ENCODE measurements at places on chromosomes 2 and 18.

DNA sequence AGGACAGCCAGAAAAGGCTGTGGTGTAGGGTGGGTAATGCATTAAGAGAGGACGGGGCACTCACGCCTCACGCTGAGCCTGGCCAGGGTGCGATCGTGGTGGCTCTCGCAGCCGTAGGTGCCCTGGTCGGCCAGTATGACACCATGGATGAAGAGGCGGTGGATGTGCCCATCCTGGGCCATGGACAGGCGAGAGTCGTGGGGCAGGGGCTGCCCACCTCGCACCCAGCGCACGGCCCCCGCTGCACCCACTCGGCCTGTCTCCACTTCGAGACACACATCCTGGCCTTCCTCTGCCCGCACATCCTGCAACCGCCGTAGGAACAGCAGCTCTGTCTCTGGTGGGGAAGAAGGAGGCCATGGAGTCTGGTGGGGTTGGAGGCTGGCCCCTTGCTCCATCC lies 12.1 kb downstream of the TMEM198 start:
- no peak for DNase-seq

DNA sequence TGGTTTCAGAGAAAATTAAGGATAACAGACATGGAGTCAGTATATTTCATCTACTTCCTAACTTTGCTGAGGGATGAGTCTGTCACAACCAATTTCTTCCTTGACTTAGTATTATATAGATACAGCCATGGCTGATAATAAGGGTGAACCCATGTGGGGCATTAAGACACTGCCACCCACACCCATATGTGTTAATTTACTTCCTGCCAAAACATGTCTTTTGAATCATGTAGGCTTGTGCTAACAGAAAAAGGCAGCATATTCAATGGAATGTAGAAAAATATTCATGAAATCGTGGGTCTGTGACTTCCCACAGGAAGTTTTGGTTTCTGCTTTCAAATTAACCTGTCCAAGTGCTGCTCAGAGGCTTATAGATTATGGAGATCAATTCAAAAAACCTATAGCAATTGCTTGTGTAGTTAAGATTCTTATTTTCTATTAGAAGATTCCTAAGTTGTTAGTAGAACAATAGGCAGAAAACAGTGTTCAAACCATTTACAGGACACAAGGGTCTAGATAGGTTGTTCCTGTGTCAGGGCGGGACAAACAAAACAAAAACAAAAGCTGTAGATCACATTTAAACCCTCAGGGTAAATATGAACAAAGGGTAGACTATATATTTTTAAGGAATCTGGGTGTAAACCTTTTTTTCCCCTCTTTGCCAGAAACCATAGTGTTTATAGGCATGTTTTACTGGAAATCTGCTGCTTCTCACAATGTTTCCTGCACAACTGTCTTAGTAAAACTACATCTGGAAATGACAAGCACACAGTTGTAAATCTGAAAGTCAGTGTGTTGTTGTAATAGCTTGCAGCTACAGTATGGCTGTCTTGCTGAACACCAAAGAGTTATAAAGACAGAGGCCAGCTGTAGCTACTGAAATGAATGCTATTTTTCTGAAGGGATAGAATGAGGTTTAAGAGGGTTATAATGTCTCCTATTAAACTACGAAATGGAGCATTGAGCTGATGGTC lies 691.2 kb downstream of the EPHA4 start:
- DNase-seq: no peak

GRCh38 chr2:130837175-130837810 lies 579 bp downstream of the ARHGEF4 start:
- DNase-seq: no peak

- DNase-seq: no peak
Observed at GRCh38 chr18:46062781-46063180, 9.3 kb downstream of the PSTPIP2 start.

GRCh38 chr18:49678440-49678839 lies 116.6 kb downstream of the LIPG start:
- no peak for DNase-seq

GRCh38 chr2:159616286-159616701 lies at the start of gene BAZ2B:
Gene BAZ2B (minus strand): TSS chr2:159616548. CDS start chr2:159478719, 137,829 bp downstream.
- DNase-seq: peak; percentile 52

- peak; percentile 35 for DNase-seq
Observed at GRCh38 chr18:55732227-55733106, 144.5 kb upstream of the TCF4 start.

- no peak for DNase-seq
Observed at GRCh38 chr2:31192396-31192795, 24.9 kb downstream of the CAPN14 start.

- no peak for DNase-seq
Observed at GRCh38 chr18:31697351-31698298, 13.2 kb upstream of the B4GALT6 start.

DNA sequence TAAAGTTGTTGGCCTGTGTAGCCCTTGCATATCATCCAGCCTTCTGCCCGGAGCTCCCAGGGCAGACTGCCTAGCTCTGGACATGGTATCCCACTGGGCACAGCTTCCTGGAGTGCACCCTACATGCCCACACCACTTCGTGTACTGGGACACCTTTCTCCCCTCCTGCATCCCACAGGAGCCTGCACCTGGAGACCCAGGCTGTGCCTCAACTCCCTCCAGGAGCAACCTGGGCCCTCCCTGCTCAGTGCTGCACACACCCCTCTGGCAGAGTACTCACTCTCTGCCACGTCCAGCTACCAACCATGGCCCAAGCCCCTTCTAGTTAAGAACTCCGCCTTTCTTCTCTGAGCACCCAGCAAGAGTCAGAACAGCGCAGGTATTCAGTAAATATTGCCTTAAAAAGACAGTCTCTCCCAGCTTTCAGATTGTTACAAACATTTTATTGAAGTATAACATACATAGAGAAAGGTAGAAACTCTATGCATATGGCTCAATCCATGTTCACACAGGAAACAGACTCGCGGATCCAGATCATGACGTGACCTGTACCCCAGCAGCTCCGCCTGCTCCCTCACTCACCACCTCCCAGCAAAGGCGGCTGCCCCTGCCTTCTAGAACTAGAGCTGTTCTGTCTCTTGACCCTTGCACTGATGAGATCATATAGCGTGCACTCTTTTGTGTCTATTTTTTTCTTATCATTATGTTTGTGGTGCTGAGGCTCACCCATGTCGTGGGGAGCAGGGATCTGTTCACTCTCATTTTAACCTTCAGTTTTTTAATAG lies 98.4 kb upstream of the MYCN start:
- DNase-seq: no peak

DNA sequence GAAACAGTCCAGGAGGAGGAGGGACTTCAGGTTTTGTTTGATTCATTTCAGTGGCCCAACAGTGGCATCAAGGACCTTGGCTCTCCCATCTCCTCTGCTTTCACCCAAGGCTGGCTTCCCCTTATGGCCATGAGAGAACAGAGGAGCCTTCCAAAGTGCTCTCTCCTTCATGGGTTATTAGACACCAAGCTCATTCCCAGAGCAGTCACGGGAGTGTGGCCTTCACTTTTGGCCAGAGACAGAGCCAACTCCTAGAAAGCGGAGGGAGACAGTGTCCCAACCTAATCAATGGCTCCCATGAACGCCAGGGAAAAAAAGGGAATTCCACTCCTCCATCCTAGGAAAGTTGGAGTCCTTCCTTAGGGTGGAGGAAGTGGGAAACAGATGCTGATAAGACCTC lies 871 bp upstream of the DUSP28 start:
- DNase-seq: no peak

DNA sequence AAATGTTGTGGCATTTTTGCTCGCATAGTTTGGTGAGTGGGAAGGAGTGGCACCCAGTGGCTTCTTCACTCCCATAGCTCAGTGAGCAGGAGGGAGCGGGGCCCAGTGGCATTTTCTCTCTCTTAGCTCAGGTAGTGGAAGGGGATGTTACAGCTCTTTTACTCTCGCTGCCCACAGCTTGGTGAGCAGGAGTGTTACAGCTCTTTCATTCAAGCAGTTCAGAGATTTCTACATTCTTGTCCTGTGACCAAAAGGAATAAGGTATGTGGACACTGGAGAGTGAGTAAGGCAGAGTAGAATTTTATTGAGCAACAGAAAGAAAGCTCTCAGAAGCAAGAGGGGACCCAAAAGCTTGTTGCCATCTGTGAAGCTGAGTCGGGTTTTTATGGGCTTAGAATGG lies 192.4 kb downstream of the SPAG16 start:
- no peak for DNase-seq

DNA sequence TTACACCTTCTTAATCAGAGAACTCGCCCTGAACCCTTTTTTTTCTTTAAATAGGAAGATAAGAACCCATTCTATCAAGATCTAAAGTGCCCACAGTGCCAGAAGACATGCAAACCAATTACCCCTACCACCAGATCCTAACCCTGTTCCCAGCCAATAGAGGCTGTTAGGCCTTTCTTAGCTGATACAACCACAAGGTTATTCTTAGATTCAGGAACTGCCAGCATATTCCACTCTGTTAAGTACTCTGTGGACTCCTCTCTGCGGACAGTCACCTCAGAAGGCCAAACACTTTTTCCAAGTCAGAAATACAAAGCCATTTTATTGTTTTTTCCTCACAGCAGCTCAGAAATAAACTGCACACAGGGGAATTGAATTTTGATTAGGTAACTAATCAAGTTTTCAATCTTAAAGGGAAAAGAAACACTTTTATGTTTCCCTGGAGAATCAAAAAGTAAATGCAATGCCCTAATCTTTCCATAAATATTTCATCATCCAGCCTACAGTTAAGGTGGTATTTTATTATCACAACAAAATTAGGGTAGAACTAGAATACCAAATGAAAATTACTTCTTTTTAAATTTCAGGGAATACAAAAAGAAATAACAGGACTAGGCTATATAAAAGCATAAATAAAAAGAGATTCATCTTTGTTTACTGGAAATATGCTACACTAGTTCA lies 111.4 kb downstream of the NBAS start:
- no peak for DNase-seq

DNA sequence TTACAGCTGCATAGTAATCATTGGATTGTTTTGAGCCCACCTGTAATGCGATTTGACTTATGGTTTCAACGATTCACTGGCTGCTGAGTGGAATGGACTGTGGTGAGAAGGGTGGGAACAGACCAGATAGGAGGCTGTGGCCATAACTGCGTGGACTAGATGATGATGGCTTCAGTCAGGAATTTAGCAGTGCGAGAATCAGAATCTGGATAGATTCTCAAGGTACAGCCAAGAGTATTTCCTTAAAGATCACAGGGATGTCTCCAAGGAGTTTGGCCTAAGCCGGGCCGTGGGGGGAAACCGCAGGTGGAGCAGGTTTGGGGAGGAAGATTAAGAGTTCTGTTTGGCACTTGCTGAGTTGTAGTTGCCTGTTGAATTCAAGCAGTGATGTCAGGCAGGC lies 44.0 kb upstream of the CHMP1B start:
- no peak for DNase-seq

- DNase-seq: peak; percentile 60
Observed at GRCh38 chr2:150526827-150527226, 39.4 kb upstream of the RND3 start.

GRCh38 chr18:38644875-38645641 lies 1079.5 kb upstream of the CELF4 start:
- no peak for DNase-seq

- DNase-seq: no peak
Observed at GRCh38 chr2:159851941-159852340, 53.9 kb upstream of the CD302 start.

DNA sequence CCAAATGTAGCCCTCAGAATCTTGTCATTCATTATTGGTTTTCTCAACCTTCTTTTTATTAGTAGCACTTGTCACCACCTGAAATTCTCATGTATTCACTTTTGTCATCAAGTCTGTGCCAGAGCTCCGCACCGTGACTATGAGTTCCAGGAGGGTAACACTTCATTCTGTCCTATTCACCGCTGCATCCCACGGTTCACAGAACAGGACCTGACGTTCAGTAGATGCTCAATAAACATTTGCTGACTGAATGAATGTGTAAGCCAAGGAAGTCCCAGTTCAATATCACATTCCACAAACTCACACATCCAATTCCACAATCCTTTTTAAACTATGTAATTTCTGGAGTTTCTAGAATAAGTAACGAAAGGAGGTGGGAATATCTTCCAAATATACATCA lies 65.5 kb downstream of the MOGAT1 start:
- DNase-seq: no peak

DNA sequence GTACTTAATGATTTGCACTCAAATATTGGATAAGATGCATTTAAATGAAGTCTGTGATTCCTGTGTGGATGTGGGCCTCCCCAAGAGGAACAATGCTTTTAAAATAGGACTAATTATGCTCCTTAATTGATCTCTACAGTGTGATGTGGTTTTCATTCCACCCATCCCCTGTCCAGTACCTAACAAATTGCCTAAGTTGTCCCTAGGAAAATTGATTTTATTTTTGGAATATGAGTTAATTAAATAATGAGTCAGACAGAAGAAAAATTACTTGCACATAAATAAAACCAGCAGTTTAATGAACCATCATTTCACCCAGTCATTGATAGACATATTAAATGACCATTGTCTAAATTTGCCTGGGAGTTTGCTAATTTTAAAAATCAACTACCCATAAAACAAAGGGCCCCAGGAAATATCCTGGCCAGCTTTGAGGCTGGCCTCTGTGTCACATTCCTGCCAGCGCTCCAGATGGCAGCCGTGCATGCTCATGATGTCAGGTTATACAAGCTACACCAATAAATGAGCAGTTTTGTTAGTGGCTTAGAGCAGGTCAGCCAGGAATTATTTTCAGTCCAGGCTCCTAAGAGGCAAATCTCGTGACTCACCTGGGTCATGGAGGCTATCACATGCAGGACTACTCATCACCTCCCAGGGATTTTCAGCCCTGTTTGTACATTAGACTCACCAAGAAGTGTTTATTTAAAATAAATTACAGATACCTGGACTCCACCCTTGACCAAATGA lies 31.9 kb downstream of the ABHD3 start:
- DNase-seq: no peak

DNA sequence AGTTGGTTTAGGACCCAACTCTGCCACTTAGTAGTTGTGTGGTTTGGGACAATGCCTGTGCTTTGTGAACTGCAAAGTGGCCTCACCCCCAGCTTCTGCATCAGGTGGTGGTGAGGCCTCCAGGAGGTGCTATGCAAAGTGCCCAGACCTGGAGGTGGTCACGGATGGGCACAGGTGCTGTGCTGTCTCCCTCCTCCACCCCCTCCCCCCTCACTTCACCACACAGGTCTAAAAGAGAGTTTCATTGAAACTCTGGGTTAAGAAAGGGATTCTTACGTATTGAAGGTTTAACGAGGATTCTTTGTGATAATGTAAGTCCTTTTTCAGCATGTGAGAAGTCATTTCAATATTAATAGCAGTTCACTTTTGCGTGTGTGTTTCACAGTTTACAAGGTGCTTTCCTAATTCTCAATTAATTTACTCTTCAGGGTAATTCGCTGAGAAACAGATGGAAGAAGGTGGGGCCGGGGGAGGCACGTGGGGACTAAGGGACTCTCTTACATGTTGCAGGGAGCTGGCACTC lies 369.9 kb downstream of the LPIN1 start:
- no peak for DNase-seq

DNA sequence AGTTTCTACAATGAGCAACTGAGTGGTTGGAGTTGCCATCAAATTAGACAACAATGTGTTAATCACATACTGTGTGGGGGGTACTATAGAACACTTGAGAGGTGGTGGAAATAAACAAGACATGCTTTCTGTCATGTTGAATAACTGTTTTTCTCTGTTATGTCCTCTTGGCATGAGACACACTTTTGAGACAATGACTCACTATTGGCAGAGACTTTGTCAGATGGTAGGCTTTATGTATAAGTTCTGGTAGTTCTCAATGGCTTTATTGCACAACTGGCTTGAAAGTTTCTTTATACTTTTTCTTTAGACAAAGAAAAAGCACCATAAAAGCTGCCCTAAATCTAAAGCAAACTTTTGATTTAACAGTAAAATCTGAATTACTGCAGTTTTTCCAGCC lies 578.7 kb downstream of the ADCYAP1 start:
- DNase-seq: no peak

- no peak for DNase-seq
Observed at GRCh38 chr2:32801741-32802140, 145.0 kb upstream of the LTBP1 start.

- DNase-seq: no peak
Observed at GRCh38 chr2:10196948-10197696, 74.6 kb downstream of the RRM2 start.

Measured in smooth muscle cell of the brain vasculature (primary cell).